Stimulated activated CD8-positive, alpha-beta memory T cell treated with anti-CD3 and anti-CD28 coated beads, Interleukin-2, amount 100 ng/mL, for 1 hour (primary cell): ENCODE measurements at places on chromosomes 6 and 20.

- no peak for DNase-seq
Measured at GRCh38 chr6:44050872-44051505, 76.3 kb downstream of the MRPL14 start.

- no peak for DNase-seq
Measured at GRCh38 chr20:8946036-8946940, 122.6 kb upstream of the PLCB4 start.

- DNase-seq: no peak
Measured at GRCh38 chr20:61121661-61122060, 130.4 kb upstream of the CDH4 start.

GRCh38 chr20:60868316-60868891 is 383.7 kb upstream of the CDH4 start:
- no peak for DNase-seq

DNA sequence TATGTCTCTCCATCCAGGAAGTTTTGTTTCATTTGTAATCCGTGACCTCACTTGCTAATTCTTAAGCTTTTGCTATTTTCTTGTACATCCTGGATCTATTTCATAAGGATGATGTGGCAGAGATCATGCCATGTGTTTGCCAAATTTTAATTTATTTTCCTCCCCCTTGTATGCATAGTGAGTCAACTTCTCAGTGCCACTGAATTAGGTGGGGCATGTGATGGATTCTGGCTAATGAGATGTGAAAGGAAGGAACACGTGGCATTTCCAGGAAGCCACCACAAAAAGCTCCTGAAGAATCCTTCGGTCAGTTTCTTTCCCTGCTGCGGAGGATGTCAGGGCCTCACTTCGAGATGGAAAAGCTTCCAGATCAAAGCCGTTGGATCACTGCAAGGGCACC is 86.2 kb upstream of the PRL start:
- DNase-seq: no peak
